ENCODE measurements at places on chromosomes 7 and 10.

GRCh38 chr7:66920769-66921395, at the start of gene TMEM248:
TMEM248 (plus strand) TSS chr7:66921225; CDS start chr7:66941866, 20,641 bp downstream.
- peak; percentile 78 for DNase-seq

- no peak for DNase-seq
Observed at GRCh38 chr10:688312-689120, 952 bp downstream of the DIP2C start.

DNA sequence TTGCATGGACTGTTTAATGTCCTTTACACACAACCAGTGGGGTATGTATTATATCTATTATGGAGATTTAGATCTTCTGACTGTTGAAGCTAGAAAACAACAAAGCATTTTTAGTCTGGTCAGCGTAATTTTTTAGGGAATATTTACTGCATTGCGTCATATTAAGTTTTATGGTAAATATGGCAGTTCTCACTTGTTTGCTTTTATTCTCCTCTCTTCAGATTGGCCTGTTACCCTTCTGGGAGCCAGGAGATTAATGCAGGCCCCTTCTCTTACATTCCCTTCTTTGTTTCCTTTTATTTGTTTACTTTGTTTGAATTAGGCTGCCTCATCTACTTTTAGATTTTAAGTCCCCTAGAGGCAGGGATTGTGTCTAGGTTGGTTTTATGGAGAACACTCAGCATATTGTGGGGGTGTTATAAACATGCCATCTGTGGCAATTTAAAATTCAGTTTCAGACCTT, 13.8 kb downstream of the UBE2D1 start:
- DNase-seq = no peak

DNA sequence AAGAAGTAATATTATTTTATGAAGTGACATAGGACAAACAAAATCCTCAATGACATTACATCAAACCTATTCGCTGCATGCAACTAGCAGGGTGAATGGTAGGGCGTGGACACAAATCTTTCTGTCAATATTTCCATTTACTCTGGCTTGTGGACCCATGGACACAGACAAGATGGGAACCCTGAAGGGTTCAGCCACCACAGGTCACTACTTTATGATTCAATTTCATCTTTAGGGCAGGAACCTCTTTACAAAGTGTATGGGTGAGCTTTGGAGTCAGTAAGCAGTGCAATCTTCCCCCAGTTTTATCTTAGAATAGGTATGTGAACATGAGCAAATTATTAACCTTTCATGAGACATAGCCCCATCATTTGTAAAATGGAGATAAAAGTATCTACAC, 982.4 kb upstream of the LRRTM3 start:
- DNase-seq = no peak

GRCh38 chr10:21953585-21954057, 49.9 kb downstream of the DNAJC1 start:
- DNase-seq = no peak

DNA sequence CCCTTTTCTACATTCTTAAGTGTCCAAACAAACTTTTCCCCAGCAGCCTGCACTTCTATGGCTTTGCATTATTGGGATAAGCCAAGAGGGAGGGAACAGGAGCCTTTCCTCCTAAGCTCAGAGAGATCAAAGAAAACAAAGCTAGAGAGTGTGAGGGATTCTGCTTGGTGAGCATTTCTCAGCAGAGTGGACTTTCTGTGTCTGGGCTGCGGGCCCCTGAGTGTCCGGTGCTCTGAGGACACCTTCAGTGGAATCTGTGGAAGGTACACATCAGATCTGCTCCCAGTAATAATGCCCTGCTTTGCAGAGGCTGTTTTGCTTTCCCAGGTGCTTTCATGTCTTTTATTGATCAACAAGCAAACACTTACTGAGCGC, 50.2 kb downstream of the KCNMA1 start:
- no peak for DNase-seq

DNA sequence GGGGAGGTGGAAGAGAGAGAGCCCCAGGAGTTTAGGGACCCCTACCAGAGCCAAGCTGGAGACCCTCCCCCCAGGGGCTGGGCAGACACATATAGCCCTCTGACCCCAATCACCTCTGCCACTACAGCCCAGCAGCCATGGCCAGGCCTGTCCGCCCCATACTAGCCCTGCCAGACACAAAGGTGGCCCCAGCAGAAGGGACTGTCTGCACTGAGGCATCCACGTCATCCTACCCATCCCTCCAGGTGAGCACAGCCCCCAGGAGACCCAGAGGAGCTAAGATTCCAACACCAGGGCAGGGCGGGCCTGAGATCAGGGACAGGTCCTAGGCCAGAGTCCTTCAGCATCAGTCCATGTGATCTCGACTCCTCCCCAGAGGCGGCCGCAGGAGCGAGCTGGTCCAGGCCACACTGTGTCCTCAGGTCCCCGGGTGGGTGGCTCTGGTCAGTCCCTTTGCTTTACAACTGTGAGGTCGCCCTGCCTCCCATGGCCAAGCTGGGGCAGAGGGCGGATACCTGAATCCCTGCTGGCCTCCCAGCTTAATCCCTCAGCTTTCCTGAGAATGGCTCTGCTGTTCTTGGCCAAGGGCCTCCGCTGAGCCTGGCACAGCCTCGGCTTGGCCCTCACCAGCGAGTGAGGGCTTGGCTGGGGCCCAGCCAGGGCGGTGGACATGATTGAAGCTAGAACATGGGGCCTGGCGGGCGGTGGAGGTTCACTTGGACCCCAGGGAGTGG, 14.3 kb upstream of the ELN start:
- no peak for DNase-seq

- no peak for DNase-seq
Observed at GRCh38 chr10:6702030-6702429, 122.0 kb upstream of the PRKCQ start.

DNA sequence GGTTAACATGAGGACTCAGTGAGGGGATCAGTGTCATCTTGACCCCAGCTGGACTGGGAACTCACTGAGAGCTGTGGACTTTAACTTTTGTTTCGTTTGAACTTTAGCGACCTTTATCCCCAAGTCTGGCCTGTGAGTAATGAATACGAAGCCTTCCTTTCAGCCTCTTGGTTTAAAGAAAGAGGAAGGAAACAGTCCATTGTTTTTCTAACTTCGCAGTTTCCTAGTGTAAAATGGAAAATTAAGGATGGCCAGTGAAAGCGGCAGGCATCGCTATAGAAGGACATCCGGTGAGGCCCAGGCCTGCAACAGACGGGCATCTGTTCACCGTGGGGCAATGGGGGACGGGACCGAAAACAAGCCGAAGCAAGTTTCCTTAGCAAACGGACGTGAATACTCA, 44.1 kb upstream of the ADO start:
- no peak for DNase-seq

DNA sequence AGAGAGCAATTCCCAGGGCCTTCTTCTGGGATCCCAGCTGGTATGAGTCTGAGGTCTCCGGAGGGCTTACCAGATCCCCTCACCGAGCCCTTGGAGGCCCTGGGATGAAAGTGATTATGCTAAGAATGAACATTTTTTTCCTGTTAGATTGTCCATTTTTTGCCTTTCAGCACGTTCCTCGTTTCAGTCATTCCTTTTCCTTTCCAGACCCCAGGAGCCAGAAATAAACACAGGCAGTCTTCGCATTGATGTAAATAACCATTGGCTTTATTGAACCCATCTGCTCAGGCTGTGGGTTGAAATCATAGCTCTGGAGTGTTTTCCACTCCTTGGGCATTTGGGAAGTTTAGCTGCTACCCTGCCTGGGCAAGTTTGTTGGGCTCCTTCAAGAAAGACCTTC, 320.9 kb upstream of the AUTS2 start:
- DNase-seq = no peak

- DNase-seq = no peak
Observed at GRCh38 chr7:127976738-127977120, 54.5 kb downstream of the LRRC4 start.

DNA sequence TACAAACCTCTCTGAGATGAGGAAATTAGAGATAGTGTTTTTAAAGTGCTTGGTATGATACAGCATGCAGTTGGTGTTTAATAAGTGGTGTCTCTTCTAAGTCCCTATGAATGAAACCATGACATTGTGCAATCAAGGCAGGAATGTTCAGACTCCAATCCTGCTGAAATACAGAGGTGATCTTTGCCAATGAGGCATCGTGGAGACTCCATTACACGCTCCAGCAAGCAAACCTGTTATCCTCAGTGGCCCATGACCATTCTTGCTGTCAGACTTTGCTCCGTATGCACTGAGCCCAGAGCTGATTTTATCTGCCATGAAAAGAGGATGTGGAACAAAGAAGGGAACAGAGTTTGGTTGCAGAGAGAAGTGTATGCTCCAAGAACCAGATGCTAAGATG, 47.3 kb downstream of the CDHR3 start:
- DNase-seq = no peak

DNA sequence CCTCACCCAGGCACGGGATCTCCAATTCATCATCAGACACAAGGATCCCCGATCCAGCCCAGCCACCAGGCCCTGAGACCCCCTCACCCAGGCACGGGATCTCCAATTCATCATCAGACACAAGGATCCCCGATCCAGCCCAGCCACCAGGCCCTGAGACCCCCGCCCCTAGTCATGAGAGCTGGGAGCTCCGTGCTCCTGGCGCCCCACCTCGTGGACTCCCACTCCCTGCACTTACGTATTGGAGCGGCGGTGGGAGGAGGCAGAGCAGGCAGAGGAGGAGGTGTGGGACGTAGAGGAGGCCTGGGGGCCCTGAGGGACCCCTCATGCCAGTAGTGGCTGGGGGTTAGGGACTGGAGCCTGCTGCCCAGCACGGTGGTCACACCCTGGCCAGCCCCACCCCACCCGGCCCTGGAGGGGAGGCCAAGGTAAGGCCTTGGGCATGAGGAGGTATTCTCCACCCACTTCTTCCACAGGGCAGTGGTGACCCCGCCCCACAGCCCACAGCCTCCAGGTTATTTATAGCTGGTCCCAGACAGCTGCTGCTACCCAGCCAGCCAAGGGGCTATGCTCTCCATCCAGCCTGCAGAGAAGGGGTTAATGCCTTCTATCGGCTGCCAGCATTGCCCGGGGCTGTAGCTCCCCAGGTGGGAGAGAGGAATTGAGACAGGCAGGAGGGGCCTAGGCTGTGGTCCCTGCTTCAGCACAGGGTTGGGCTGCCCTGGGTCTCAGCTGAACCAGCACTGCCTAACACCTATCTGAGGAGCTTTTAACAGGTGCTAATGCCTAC, 17.6 kb upstream of the CRHR2 start:
- DNase-seq = no peak

- no peak for DNase-seq
Observed at GRCh38 chr7:149720372-149721083, 52.9 kb downstream of the ZNF467 start.

DNA sequence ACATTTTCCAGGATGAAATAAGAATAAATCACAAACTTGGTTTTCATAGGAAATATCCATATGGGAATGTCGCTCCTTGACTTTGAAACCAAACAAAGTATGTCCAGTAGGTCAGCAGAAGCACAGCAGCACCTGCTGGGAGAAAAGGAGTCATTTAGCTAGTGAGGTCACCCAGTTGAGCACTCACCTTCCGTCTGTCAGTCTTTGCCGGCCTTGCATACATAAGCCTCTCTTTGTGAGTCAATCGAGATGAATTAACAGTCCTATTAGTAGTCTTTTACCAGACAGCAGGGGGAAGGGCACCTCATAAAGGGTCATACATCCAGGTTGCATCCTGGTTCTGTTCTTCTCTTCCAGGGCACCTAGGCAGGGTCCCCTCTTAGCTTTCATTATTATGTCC, 232.5 kb upstream of the FZD1 start:
- DNase-seq = no peak

DNA sequence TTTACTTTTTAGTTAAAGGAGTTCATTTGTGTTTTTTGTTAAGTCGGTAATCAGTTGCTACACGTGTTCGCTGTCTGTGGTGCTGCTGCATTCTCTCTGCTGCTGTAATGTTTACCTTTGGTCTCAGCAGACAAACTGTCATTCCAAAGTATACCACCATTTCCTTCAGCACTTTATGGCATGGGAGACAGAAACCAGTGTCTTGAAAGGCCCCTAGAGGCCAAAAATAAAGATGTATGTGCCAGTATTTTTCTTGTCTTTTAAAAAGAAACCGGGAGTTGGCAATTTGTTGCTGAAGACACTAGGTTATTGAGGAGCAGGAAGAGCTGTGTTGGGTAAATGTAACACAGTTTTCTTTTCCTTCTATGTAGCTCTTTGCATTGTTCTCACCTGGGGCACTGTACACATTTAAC, 24.1 kb downstream of the ZNF92 start:
- no peak for DNase-seq

DNA sequence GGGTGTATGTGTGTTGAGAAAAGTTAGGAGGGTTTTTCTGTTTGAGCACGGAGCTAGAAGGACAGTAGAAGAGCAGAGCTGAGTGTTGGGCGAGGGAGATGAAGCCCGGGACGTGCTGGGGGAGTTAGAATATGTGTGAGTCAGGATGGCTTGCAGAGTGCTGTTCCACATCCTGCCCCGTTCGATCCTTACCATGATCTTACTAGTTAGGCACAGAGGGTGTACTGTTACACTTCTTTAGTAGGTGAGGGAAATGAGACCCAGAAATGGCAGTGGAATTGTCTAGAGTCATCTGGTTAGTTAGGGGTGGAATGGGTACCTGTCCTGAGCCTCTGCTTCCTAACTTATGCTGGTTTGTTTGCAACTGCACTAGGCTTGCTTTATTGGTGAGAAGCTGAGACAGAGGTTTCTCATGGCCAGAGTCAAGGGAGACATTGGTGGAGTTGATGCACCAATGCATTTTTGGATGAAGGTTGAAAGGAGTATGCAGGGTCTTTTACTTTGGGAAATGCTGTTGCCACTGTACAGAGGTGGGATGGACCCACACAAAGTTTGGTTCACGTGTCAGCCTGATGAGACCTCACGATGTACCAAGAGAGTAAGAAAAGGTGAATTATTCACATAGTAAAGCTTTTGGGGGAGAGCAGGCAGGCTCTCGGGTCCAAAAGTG, 42.4 kb downstream of the CCNY start:
- no peak for DNase-seq
